ENCODE measurements at places on chromosomes 6 and 20. TPM values are rescaled to one million over a fixed set of nuclear protein-coding genes. Genes with fewer than 3 reads are reported as not detected.

DNA sequence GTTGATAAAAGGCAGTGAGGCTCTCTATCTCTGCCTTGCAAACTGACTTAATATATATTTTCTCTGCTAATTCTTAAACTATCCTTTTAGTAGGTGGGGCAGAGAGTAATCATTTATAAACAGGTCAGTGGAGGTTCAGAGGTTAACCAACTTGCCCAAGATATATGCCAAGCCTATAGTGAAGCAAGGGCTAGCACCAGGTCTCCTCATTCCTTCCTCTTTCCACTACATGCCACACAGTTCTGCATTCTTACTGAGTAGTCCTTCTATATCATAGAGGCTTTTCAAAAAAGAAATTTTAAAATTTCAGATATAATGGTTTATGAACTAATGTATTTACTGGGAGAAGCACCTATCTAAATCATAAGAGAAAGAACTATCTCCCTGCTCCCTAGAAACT is 8.5 kb downstream of the ARG1 start:
- DNase-seq: no peak
- H3K27ac ChIP-seq: no peak overlapping the region
- H3K36me3 ChIP-seq: peaks cover 58% of the 10 kb centered on the region
- no peak overlapping the region for H3K4me3 ChIP-seq
- H3K27me3 ChIP-seq: no peaks in the 10 kb centered on the region

GRCh38 chr6:128278836-128279235 is 241.6 kb downstream of the PTPRK start:
- H3K27ac ChIP-seq: no peak overlapping the region
- no peak overlapping the region for H3K4me3 ChIP-seq
- no peaks in the 10 kb centered on the region for H3K36me3 ChIP-seq
- peaks cover 12% of the 10 kb centered on the region for H3K4me1 ChIP-seq
- H3K27me3 ChIP-seq: no peaks in the 10 kb centered on the region

DNA sequence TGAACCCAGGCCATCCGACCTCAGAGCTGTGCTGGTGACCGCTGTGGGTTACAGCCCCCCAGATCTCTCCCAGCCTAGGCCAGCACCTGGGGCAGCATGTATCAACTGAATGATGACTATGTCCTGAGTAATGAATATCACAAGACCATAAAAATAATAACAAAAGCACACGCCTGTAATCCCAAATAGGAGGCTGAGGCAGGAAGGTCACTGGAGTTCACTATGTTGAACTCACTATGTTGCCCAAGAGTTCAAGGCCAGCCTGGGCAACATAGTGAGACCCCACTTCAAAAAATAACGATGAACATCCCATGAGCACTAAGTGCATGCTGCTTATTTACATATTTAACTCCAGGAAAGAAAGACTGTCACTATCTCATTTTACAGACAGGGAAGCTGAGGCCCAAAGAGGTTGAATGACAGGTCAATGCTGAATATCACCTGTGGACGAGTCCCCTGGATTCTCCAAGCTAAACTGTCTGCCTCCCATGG is 92.3 kb downstream of the NFATC2 start:
- no peaks in the 10 kb centered on the region for H3K27me3 ChIP-seq
- H3K4me3 ChIP-seq: no peak overlapping the region
- no peaks in the 10 kb centered on the region for H3K36me3 ChIP-seq
- H3K27ac ChIP-seq: no peak overlapping the region
- peaks cover 9% of the 10 kb centered on the region for H3K4me1 ChIP-seq
- DNase-seq: peak; percentile 13

GRCh38 chr6:142331601-142332000 is 29.8 kb downstream of the ADGRG6 start:
- H3K4me1 ChIP-seq: peaks cover 4% of the 10 kb centered on the region
- no peaks in the 10 kb centered on the region for H3K27me3 ChIP-seq
- no peak overlapping the region for H3K4me3 ChIP-seq
- no peak overlapping the region for H3K27ac ChIP-seq
- H3K36me3 ChIP-seq: no peaks in the 10 kb centered on the region
- DNase-seq: no peak

- H3K36me3 ChIP-seq: no peaks in the 10 kb centered on the region
- H3K4me1 ChIP-seq: no peaks in the 10 kb centered on the region
- no peak overlapping the region for H3K27ac ChIP-seq
- DNase-seq: no peak
These were observed 38.6 kb upstream of the CST7 start for GRCh38 chr20:24910461-24910860.

Gene OR2W1
- total RNA-seq: not detected

DNA sequence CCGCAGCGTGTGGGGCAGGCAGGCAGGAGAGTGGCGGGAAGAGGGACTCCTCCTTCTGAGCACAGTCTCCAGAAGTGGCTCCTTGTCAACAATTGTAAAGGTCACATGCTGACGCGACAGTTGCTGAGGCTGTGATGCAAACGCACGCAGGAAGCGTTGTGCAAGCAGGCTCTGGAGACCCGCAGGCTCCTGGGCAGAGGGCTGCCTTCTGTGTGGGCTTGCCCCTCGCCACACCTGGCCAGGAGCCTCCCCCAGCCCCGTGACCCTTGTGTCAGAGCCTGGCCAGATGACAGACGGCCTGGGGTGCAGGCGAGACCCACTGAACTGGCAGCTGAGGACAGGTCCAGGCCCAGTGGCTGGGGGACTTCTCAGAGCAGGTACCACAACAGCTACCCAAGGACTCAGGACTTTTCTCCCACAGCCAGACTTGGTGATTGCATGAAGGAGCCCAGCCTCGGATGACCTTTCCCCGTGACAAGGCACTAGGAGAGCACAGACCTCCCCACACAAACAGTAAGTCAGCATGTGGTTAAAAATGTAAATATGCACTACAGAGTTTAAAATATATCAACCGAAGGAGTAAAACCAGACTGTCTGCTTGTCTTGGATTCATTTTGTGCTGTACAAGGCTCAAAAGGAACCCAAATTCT is 222.1 kb upstream of the RREB1 start:
- H3K27ac ChIP-seq: no peak overlapping the region
- H3K36me3 ChIP-seq: no peaks in the 10 kb centered on the region

Gene PPP1R3G
- total RNA-seq: 0.07 TPM

DNA sequence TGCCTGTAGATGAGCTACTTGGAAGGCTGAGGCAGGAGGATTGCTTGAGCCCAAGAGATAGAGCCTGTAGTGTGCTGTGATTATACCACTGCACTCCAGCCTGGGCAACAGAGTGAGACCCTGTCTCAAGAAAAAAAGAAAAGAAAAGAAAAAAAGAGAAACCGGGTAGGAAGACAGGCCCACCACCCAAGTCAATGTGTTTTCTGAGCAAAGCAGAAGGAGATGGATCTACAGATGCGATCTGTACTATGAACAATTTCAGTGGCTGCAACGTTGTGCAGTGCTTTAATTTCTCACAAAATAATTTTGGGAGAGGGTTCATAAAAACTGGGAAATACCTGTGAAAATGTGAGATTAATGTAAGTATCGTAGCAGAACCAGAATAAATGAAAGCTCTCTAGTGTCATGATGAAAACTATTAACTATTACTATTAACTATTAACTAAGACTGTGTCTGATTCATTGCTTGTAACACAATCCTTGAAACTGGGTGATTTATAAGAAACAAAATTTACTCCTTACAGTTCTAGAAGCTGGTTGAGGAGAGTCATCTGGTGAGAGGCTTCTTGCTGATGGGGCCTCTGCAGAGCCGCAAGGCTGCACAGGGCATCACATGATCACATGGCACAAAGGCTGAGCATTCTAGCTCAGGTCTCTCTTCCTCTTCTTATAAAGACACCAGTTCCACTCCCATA is 233.1 kb upstream of the ZNF217 start:
- no peaks in the 10 kb centered on the region for H3K27me3 ChIP-seq
- peak overlapping the region; percentile 66 for H3K4me3 ChIP-seq
- no peaks in the 10 kb centered on the region for H3K36me3 ChIP-seq
- DNase-seq: no peak
- peaks cover 37% of the 10 kb centered on the region for H3K4me1 ChIP-seq
- H3K27ac ChIP-seq: peak overlapping the region; percentile 98

DNA sequence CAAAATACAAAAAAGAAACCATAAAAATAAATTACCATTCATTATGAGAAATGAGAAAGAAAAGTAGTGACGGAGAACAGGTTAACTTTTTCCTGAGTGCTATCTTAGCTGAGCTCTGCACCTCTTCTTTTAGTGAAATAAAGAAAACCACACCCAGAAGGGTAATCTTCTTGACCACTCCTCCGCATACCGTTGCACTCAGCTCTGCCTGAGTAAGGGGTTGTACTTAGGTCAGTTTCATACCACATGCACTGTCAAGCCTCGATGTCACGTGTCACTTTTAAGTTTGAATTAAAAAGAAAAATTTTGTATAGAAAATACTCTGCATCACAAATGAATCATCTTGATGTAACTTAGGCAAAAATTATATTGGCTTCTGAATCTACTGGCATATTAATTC is 2.8 kb downstream of the EZR start:
- peak overlapping the region; percentile 97 for H3K27ac ChIP-seq
- H3K4me1 ChIP-seq: peaks cover 34% of the 10 kb centered on the region
- H3K27me3 ChIP-seq: no peaks in the 10 kb centered on the region
- peaks cover 43% of the 10 kb centered on the region for H3K36me3 ChIP-seq

Gene DDO
- total RNA-seq: not detected

- no peak overlapping the region for H3K27ac ChIP-seq
- no peak for DNase-seq
- H3K27me3 ChIP-seq: peaks cover 14% of the 10 kb centered on the region
- no peaks in the 10 kb centered on the region for H3K36me3 ChIP-seq
These were observed 17.3 kb upstream of the MCUR1 start for GRCh38 chr6:13831615-13832014.

DNA sequence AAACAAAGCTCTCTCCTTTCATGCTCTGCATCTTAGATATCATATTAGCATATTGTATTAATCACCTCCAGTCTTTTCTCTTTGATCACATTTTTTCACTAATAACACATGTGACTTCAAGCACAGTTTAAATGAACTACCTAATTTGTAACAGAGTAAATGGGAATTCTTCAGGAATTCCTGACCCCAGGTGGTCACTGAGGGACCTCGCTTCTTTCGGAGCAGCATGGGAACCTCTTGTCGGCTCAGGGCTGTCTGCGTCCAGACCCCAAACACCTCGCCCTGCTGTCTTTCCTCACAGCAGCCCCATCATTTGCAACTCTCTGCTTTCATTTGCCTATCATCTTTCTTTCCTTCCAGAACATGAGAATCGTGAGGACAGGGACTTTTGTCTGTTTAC is 103.5 kb downstream of the DACT2 start:
- DNase-seq: no peak
- no peaks in the 10 kb centered on the region for H3K4me1 ChIP-seq
- H3K4me3 ChIP-seq: no peak overlapping the region
- no peaks in the 10 kb centered on the region for H3K36me3 ChIP-seq
- H3K27me3 ChIP-seq: peaks cover 64% of the 10 kb centered on the region
- no peak overlapping the region for H3K27ac ChIP-seq

DNA sequence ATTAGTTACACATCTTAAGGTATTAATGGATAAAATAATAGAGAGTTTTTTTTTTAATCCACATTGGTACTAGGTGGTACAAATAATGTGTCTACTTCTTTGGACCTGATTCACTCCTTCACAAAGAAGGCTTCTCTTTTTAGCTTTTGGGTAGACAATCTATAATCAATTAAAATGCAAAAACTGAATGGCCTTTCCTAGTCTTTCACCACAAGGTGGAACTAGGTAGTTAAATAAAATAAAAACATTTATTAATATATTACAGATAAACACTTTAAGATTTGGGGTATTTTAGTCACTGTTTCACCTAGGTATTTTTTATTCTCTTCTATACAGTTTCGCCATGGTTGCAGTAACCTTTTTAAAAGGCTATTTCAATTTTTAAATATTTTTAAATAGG is 68.3 kb upstream of the DST start:
- DNase-seq: no peak
- no peaks in the 10 kb centered on the region for H3K27me3 ChIP-seq
- peaks cover 6% of the 10 kb centered on the region for H3K36me3 ChIP-seq
- no peak overlapping the region for H3K4me3 ChIP-seq
- no peak overlapping the region for H3K27ac ChIP-seq
- H3K4me1 ChIP-seq: peaks cover 49% of the 10 kb centered on the region

DNA sequence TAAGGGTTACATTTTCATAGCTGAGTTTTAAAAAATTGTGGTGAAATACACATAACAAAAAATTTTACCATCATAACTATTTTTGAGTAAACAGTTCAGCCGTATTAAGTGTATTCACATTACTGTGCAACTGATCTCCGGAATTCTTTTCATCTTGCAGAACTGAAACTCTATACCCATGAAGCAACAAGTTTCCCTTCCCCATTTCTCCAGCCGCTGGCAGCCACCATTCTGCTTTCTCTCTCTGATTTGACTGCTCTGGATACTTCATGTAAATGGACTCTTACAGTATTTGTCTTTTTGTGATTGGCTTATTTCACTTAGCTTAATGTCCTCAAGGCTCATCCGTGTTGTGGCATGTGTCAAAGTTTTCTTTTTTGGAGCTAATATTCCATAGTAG is 341.6 kb downstream of the QKI start:
- no peaks in the 10 kb centered on the region for H3K27me3 ChIP-seq
- no peak overlapping the region for H3K27ac ChIP-seq
- H3K4me3 ChIP-seq: no peak overlapping the region
- peaks cover 5% of the 10 kb centered on the region for H3K36me3 ChIP-seq

DNA sequence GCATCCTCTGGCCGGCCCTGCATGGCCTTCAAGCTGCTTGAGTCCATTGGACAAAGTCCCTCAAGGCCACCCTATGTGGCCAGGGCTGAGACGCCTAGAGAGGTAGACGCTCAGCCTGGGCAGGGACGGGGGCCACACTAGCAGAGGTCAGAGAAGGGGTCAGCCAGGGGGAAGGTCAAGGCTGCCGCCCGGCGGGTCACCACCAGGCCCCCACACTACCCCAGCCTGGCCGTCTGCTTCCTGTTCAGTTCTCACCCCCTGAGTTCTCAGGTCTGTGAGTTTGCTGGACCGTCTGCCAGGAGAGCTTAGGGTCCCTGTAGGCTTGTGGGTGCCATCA is 37.3 kb downstream of the NTSR1 start:
- H3K27me3 ChIP-seq: no peaks in the 10 kb centered on the region
- no peak for DNase-seq
- H3K4me3 ChIP-seq: no peak overlapping the region
- no peak overlapping the region for H3K27ac ChIP-seq
- H3K4me1 ChIP-seq: no peaks in the 10 kb centered on the region

GRCh38 chr6:148271711-148272439 is 70.8 kb upstream of the SASH1 start:
- H3K4me1 ChIP-seq: peaks cover 8% of the 10 kb centered on the region
- no peak for DNase-seq
- H3K27ac ChIP-seq: no peak overlapping the region
- no peak overlapping the region for H3K4me3 ChIP-seq
- no peaks in the 10 kb centered on the region for H3K36me3 ChIP-seq

Gene EEF1A2
- 9.9 TPM for total RNA-seq

Gene RNF217
- 22.8 TPM for total RNA-seq

Gene PSORS1C2
- total RNA-seq: not detected

Measured in MCF 10A (cell line).